ENCODE measurements at places on chromosomes 11 and 22.
A peak's percentile ranks its signal among the peaks of the same experiment; 100 is the strongest.

DNA sequence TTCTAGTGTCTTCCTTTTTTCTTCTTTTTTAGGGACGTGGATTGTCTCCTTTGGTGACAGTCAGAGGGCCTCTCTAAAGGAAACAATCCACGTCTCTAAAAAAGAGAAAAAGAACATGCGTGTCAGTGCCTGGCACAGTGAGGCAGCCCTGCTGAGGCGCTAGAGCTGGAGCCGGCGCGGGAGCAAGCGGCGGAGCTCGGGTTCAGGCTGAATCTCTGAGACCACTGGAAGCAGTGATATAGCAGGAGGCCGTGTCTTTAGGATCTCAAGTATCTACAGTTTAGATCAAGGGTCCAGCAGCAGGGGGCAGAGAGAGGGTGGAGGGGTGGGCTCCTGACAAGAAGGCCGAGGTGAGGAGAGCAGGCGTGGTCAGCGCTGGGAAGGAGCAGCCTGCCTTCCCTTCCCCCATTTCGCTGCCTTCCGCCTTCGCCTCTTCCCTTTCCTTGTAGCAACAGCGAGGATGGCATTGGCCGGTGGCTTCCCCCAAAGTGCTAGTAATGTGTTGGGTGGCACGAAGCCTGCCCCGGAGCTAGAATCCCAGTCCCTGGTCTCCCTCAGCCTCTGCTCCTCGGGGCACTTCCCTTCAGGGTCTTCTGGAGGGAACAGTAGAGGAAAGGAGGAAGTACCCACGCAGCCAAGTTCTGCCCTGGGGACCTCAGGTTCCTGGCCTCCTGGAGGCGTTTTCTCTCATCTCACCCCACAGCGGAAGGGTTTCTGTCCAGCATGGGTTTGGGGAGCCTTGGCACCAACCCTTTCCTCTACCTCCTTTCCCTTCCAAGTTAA is 28.2 kb upstream of the RAB1B start:
- no peak for DNase-seq

GRCh38 chr11:63032457-63032856 is 16.8 kb upstream of the SLC22A8 start:
- no peak for DNase-seq

GRCh38 chr11:9802291-9802861 is 138.5 kb downstream of the SWAP70 start:
- peak; percentile 76 for DNase-seq

- DNase-seq, result peak; percentile 73
Observed at GRCh38 chr22:35887296-35887875, 141.2 kb downstream of the RBFOX2 start.

DNA sequence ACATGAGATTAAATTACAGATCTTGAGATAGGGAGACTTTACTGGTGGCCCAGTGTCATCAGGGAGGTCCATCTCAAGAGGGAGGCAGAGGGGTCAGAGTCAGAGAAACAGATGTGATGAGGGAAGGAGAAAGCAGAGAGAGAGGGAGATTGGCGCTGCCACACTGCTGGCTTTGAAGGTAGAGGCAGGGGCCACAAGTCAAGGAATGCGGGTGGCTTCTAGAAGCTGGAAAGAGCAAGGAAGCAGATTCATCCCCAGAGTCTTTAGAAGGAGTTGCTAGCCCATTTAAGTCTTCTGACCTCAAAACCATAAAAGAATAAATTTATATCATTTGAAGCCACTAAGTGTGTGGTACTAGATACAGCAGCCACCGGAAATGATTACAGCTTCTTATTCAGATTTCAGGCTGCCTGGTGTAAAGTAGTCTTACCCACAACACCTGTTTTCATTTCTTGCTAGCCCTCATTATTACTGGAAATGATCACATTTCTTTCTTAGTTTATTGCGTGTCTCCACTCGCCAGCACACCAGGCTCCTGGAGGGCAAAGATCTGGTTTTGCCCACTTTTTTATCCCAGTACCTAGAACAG is 12.6 kb upstream of the SERPINH1 start:
- DNase-seq, result no peak

GRCh38 chr11:62130283-62131169 is 6.7 kb downstream of the INCENP start:
- DNase-seq, result no peak

DNA sequence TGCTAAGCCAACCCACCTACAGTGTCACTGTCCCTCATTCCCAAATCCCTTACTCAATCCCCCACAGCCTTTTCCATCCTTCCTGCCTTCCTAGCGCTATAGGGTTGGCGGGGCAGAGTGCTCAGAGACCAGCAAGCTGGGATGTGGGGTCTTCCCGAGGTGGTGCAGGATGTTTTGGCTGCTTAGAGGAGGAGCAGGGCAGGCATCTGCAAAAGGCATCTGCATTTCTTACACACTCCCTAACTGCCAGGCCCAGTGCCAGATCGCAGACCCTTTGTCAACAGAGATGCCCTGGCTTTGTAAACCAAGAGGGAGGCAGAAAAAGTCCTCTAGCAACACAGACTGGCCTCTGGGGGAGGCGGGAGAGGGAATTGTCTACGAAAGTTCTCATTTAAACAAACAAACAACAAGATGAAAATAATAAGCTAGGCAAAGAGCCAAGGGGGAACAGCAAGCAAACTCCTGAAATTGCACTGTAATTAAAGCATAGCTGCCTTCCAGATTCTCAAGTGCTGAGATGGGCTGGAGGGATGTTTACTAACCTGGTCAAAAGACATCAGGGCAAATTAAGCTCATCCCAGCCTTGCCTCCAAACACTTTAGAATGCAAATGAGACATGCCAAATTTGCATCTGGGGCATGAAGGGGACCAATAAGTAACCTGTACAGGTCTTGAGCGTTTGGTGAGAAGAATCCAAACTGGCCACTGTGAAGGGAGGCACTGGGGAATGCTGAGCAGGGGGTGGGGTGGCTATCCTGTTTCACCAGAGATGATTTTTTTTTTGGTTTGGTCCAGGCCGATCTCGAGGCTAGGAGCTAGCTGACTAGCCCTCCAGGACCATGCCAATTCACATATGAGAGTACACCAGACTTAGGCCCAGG is 38.1 kb upstream of the ADA2 start:
- DNase-seq, result no peak

GRCh38 chr22:41687901-41688364 is 734 bp downstream of the SNU13 start:
- peak; percentile 30 for DNase-seq

DNA sequence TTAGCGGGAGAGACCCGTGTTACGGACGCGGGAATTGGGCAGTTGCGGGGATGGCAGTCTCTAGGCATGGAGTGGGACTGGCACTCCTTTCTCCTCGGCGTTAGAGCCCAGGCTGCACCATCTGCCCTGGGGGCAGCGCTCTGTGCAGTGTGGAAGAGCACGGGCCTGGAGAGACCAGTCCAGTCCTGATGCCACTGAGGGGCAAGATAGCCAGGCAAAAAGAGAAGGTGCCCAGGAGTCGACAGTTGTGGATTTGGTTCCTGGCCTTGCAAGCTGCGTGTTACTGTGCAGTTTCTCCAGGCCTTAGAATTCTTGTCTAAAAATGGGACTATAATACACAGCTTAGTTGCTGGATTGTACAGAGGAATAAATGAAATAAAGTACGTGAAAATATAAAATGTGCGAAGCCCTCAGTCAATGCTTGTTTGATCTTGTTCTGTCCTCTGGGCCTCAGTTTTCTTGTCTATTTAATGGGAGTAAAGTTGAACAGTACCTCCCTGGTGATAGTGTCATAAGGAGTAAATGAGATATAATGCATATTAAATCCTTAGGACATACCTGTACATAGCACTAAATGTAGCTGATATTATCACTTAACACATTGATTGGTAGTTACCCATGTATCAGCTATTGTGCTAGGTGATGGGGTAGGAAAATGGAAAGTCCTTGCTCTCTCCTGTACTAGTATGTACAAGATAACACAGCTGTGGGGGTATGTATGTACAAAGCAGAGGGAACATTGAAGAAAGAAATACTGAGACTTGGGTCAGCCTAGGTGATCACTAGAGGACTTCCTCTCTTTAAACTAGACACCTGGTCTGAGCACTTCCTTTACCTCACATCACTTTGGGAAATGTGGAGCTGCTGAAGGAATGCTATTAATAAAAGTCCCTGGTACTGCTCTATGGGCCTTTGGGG is 1.2 kb downstream of the ATXN10 start:
- no peak for DNase-seq

- DNase-seq, result no peak
Observed at GRCh38 chr11:43582863-43583462, 97.6 kb upstream of the HSD17B12 start.

DNA sequence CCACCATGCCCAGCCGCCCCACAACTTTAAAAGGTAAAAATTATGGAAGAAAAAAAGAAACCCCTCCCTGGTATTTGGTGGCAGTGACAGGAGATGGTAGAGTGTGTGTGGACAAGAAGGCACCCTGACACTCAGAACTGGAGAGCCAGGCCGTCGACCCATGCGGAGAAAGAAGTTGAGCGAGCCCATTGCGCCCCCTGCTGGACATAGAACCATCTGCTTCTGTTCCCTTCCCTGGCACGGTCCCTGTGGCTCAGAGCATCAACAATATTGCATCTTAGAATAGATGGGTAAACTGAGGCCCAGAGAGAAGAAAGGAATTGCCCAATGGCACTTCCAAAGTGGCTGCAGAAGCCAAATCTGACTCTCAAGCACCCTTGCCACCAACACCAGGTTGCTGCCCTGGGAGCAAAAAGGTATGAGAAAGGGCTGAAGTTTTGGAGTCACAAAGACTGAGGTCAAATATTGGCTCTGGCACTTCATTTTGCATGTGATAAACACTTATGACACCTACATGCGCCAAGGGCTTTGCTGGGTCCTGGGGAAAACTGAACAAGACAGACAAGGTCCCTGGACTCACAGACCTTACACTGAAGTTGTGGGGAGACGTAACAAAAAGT is 8.6 kb downstream of the MRPL11 start:
- DNase-seq, result peak; percentile 56

GRCh38 chr11:2201542-2201941 is 29.9 kb upstream of the TH start:
- DNase-seq, result no peak

GRCh38 chr22:19516378-19517170 is 7.6 kb downstream of the CLDN5 start:
- no peak for DNase-seq

- DNase-seq, result peak; percentile 78
Observed at GRCh38 chr11:118938491-118939403, 13.0 kb upstream of the BCL9L start.

GRCh38 chr22:26800858-26801257 is 143.5 kb downstream of the MIAT start:
- peak; percentile 12 for DNase-seq

- no peak for DNase-seq
Observed at GRCh38 chr22:39558254-39558727, 12.3 kb upstream of the CACNA1I start.

- DNase-seq, result no peak
Observed at GRCh38 chr11:6365659-6366058, 24.6 kb upstream of the SMPD1 start.

DNA sequence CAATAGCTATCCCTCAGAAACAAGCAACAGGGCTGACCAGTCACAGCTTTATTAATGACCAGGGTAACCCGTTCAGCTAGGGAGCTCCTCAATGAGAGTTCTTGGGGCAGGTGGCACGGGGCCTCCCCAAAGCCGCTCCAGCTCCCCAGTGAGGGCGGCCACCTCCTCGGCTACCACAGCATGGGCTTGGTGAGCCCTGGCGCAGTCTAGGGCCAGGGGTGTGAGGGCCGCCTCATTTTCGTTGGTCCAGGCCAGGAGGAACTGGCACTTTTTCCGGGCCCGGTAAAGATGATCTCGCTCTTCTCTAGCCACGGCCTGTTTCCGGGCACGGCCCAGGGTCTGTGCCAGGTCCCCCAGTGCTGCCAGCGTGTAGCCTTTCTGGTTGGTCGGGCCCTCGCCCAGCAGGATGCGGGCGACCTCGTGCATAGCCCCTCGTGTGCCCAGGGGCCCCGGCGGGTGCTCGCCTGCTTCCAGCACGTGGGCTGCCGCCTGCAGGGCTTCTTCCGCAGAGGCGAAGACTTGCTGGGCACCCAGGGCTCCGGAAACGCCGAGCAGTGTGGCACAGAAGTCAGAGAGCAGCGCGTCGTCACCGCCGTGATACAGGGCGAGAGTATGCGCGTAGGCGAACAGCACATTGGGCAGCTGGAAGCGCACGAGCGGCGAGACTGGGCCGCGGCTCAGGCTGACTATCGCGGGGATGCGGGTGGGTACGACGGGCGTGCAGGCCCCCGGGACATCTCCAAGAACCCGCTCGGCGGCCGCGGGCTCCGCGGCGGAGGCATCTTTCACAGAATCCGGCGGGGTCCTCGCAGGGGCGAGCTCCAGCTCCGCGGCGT is 913 bp downstream of the ZNHIT2 start:
- DNase-seq, result peak; percentile 65

DNA sequence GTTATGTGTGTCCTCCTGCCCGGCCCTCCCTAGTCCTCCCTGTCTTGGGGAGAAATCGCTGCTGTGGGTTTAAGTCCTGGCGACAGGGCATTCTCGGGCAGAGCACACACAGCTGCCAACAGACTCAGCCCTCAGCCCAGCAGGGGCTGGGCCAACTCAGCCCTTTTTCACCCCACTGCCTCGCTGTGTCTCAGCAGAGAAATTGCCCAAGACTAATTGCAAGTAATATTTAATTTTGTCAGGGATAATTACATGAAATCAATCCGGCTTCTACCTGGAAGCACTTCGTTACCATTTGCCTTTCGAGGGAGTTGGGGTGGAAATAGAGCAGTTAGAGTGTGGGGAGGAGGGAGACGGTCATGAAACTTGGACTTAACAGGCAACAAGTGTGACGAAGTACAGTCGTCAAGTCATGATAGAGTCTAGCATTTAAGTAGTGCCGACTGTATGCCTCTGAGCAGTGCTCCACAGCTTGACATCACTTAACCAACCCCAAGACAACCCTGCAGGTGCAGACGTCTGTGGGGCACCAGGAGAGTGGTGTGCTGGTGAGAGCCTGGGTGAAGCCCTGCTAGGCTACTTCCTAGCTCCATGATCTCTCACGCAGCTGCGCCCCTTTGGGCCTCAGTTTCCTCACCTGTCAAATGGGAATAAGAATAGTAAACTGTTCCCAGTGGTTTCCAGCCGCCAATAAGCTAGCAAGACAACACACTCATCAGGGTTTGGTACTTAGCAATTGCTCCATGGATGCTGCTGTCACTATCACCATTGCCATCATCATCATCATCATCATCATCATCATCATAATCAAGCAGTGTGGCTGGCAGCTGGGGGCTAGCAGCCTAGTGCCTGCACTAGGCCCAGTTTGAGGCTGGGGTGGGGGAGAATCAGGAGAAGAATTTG is 29.2 kb downstream of the MN1 start:
- no peak for DNase-seq

DNA sequence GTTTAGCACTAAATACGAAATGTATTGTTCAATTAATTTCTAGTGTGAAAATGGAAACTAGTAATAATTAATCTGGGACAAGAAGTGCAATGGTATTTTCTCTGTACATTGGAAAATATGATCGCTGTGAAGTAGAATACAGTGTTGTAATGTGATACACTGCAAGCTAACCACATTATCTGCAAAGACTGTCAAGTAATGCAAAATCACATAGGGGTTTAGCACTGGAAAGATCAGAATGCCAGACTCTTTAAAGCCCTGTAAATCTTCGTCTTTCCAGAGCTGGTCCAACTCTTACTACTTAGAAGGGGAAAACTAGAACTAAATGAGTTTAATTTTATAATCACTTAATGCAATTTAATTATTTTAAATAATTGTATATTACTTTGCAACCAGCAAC is 544.5 kb upstream of the ANO3 start:
- DNase-seq, result no peak

Measured in amniotic epithelial cell (primary cell).